ENCODE measurements at places on chromosomes 12 and 14.

- no peak for DNase-seq
Observed at GRCh38 chr14:61965030-61965745, 203.0 kb downstream of the SNAPC1 start.

DNA sequence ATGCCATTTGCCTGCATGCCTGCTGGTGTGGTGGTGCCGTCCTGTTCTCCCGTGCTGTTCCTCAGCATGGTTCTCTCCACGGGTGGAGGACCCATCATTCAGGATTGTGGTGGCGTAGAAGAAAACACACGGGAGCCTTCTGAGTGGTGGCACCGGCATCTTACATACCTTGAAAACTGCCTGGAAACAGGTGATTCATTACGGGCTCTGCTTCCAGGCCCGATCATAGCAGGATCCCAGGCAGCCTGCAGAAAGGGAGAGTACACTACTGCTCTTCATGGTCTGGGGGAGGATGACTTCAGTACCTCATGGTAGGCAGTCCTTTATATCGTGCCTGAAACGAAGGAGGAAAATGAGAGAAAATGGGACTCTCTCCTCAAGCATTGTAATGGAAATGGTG, 66.6 kb upstream of the KCNA5 start:
- DNase-seq, result no peak

DNA sequence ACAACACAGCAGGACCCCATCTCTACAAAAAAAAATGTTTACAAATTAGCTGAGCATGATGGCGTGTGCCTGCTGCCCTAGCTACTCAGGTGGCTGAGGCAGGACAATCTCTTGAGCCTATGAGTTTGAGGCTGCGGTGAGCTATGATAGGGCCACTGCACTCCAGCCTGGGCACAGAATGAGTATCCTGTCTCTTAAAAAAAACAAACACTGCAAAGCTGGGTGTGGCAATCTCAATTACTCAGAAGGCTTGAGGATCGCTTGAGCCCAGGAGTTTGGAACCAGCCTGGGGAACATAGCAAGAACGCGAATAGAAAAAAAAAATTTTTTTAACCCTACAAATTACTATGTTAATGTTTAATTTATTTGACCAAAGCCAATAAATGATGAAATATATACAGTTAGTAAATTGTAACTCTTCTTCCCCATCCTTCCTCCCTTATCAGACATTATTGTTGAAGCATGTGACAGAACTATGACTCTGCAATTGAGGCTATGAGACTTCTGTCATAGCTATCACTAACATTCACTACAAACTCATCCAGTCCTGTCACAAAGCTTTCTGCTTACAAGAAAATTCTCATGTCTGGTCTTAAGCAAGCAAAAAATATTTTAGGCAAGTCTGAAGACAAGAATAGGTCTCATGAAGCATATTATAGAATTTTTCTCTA, 9.8 kb downstream of the BTBD7 start:
- DNase-seq, result no peak

GRCh38 chr12:1842183-1842904, 22.0 kb downstream of the LRTM2 start:
- no peak for DNase-seq

- no peak for DNase-seq
Observed at GRCh38 chr12:89181271-89181920, 170.9 kb downstream of the DUSP6 start.

GRCh38 chr12:21827083-21827482, 52.6 kb upstream of the KCNJ8 start:
- no peak for DNase-seq

GRCh38 chr12:102958830-102959176, 1.3 kb downstream of the ASCL1 start:
- no peak for DNase-seq

GRCh38 chr12:130981074-130981742, 27.5 kb downstream of the ADGRD1 start:
- no peak for DNase-seq

DNA sequence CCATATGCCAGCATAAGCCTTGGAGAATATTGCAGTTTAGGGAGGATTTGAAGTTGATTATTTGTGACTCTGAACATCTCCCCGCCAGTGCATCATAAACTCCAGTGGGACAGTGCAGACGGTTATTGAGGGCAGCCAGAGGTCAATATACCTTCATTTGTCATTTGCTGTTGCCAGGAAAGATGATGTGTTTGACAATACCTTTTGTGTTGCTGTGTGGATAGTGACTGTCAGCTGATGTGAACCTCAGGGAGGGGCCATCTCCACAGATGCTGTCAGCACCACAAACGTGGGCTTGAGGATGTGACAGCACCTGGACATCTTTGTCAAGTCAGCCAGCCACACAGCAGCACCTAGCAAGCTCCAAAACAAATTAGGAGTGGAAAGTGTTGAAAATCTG, 11.5 kb downstream of the CCDC198 start:
- no peak for DNase-seq

- DNase-seq, result no peak
Observed at GRCh38 chr12:42921741-42922504, 332.4 kb upstream of the PRICKLE1 start.

GRCh38 chr14:99260587-99261551, 11.1 kb downstream of the BCL11B start:
- DNase-seq, result no peak

All from anterior cingulate cortex (tissue), 58 donors.